HTR-8/SVneo (cell line): ENCODE measurements at places on chromosomes 3 and 15.
A peak's percentile ranks its signal among the peaks of the same experiment; 100 is the strongest.

DNA sequence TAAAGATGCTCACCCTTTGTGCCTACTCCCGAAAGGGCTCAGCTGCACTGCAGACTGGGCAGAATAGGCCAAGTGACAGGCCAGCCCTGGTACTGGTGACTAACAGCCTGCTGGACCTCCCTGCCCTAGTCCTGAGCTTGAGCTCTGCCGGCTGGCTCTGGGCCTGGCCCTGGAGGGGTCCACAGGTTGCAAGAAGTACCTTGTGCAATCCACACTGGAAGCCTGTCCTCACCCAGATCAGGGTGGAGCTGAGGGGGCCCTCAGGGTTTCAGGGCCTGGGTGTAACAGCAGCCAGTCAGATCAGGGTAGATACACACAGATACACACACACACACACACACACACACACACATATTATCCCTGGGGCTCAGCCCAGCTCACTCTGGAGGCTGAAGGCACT, 27.3 kb upstream of the PLA2G4D start:
- no peak for DNase-seq

DNA sequence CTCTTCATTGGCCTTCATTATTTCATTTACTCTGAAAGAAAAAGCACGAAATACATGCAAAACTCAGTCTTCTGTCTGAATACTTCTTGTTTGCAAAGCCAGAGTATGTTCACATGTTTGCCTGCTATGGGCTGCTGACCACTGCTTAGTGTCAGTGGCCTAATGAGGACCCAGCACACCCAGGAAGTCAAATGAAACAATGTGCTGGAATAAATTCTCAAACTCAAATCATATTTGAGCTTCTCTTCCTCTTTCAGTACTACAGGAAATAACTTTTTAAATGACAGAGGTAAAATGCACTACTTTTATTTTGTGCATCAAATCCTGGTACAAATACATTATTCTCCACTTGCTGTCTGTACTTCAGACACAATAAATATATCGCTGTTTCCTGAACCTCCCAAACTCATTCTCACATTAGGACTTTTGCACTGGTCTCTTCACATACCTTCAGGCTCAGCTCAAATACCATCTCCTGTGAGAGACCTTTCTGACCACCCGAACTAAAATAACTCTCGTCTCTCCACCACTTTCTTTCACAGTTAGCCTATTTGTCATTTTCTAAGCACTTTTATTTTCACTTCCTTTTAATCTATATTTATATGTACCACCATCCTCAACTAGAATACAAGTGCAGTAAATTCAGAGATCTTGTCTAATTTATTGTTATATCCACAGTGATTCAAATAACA, 176.8 kb downstream of the TUSC7 start:
- no peak for DNase-seq

GRCh38 chr15:37880009-37880834, 54.2 kb upstream of the TMCO5A start:
- DNase-seq, result peak; percentile 9

GRCh38 chr3:114456742-114457141, 162.9 kb downstream of the TIGIT start:
- DNase-seq, result no peak

- DNase-seq, result no peak
Measured at GRCh38 chr3:21290557-21290956, 460.5 kb downstream of the ZNF385D start.

GRCh38 chr15:48928877-48929538, 34.7 kb downstream of the SHC4 start:
- DNase-seq, result no peak

GRCh38 chr3:178352326-178353005, 183.8 kb upstream of the KCNMB2 start:
- DNase-seq, result peak; percentile 63
